Activated naive CD4-positive, alpha-beta T cell treated with anti-CD3 and anti-CD28 coated beads for 36 hours (primary cell): ENCODE measurements at places on chromosomes 6 and 20.

DNA sequence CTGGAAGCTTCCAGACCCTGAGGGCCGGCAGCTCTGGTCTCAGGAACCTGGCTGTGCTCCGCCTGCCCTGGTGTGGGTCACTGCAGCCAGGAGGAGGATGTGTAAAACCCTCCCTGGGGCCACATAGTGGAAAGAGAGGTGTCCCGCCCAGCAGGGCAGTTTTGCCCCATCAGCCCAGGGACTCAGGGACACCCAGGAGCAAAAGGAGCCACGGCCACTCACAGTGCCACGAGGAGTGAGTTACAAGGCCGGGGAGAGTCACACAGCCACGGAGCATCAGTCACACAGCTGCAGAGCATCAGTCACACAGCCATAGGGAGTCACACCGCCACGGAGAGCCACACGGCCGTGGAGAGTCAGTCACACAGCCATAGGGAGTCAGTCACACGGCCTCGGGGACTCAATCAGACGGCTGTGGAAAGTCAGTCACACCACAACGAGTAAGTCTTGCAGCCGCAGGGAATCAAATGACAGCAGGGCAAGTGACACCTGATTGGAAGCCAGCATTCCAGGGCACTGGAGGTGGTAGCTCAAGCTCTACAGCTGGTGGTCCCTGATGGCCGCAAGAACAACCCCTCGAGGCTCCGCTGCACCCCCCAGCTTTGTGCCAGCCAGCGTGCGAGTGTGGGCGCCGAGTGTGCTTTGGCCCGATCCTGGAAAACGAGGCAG, 60.9 kb downstream of the DLL1 start:
- H3K27me3 ChIP-seq: no peaks in the 10 kb centered on the region
- no peak overlapping the region for H3K4me3 ChIP-seq
- no peak for DNase-seq
- no peaks in the 10 kb centered on the region for H3K4me1 ChIP-seq
- H3K27ac ChIP-seq: no peak overlapping the region

DNA sequence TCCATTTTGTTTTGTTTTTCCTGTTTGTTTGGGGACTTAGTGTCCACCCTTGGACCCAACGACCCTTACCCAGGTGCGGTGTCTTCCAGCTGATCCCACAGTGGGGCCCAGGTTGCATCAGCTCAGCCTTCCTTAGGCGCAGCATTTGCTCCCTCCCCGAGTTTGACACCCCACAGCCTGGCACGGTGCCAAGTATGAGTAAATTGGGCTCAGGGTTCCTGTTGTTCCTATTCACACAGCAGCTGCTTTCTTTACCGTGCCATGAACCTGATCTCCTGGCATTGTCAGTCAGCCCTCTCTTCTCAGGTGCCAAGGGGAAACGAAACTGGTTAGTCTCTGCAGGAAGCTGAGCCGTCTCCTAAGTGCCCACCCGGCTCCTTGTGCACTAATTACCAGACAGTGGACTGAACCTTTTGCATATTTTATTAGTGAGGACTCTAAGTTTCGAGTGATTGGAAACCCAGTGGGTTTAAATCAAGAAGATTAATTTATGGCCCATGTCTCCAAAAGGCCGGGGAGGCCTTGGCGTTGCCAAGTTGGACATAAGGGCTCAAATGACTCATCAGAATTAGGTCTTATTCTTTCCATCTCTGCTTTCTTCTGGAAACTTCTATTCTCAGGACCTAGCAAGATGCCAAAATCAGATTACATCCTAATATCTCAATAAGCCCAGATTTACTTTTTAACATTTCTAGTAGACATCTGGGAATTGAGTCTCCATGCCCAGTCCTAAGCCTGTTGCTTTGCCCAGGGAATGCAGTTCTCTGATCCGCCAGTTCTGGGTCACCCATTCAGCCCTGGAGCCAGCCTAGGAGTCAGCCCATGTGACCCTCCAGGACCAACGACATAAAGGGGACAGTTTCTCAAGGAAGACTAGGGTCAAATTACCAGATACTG, 68.8 kb downstream of the TSHZ2 start:
- H3K4me1 ChIP-seq: peaks cover 38% of the 10 kb centered on the region
- H3K27me3 ChIP-seq: no peaks in the 10 kb centered on the region
- peaks cover 27% of the 10 kb centered on the region for H3K36me3 ChIP-seq
- H3K27ac ChIP-seq: no peak overlapping the region
- DNase-seq: peak; percentile 18

DNA sequence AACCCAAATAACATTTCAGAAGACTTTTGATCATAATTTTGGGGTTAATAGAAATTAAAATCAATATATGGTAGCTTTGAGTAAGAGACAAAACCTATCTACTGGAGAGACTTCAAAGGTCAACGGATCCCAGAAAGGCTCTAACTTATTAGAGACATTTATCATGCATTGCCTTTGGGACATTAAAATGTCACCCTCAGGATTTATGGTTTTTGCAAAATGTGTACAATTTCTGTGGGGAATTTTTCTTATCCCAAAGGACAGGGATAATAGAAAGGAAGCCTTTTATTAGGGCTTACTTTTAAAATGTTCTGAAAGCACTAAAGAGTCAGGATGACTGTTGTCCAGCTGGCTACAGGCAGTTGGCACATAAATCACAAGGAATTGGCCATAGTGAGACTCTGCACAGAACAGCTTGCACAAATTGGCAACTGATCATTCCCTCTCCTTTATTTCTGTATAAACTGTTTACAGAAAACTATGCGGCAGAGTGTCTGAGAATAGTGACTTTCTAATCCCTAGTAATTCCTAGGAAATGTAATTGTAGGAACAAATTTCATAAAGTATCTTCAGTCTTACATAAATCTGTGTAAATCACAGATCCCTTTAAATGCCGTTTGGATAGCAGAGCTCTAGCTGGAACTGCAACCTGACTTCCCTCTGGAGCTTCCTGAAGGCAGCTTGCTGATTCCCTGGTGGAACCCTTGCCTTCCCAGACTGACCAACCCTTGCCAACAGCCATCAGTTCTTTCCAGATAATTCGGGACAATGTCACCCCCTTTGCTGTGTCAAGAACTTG, 201.1 kb upstream of the PREP start:
- H3K27me3 ChIP-seq: peaks cover 12% of the 10 kb centered on the region
- no peak for DNase-seq
- H3K36me3 ChIP-seq: no peaks in the 10 kb centered on the region
- H3K4me3 ChIP-seq: no peak overlapping the region

DNA sequence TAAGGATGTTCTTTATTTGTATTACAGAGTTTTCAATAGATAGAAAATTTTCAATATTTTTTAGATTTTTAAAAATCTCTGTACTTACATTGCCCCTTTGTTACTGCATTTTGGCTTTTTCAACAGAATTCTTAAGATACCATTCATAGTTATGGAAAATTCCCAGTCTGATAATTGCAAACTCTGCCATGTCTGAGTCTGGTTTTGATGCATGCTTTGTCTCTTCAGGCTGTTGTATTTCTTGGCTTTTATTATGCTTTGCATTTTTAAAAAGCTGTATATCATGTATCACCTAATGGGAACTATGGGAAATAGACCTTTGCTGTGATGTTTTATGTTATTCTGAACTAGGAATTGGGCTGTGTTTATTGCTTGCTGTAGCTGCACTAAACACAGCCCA, 898.9 kb upstream of the ADGRB3 start:
- no peaks in the 10 kb centered on the region for H3K27me3 ChIP-seq
- H3K36me3 ChIP-seq: no peaks in the 10 kb centered on the region
- H3K27ac ChIP-seq: no peak overlapping the region

DNA sequence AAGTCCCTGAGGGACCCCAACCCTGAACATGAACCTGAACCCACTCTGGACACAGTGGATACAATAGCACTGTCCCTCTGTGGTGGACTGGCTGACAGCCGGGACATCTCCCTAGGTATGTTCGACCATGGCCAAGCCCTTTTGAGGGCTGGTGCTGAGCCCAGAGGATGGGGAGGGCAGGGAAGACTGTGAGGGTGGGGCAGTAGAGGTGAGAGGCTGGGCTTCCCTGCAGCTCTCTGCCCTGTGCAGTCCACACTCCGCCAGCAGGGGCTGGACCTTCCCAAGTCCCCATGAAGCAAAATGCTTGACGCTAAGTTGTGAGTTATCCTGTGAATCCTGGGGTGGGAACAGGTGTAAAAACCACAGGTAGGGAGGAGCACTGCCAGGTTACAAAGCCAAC, 11.5 kb downstream of the LPIN3 start:
- no peak for DNase-seq
- no peaks in the 10 kb centered on the region for H3K27me3 ChIP-seq

GRCh38 chr6:13395272-13396237, 67.2 kb upstream of the TBC1D7 start:
- no peaks in the 10 kb centered on the region for H3K36me3 ChIP-seq
- no peak overlapping the region for H3K27ac ChIP-seq
- no peaks in the 10 kb centered on the region for H3K27me3 ChIP-seq
- peaks cover 6% of the 10 kb centered on the region for H3K4me1 ChIP-seq
- H3K4me3 ChIP-seq: no peak overlapping the region

DNA sequence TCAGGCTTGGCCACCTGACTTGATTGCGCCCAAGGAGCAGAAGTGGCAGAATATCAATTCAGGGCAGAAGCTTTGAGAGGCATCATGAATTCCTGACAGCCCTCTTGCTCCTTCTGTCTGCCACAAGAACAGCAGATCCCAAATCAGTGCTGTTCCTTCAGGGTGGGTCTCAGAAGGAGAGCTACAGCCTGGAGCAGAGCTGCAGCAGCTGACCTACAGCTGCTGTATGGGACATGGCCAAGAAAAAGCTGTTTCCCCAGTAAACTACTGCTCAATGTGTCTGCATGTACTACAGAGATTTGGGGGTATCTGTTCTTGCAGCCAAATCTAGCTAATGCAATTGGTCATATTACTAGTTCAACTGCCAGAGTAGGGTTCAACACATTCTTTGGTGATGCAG, 69.0 kb downstream of the SLC22A3 start:
- no peak overlapping the region for H3K4me3 ChIP-seq
- no peak for DNase-seq
- H3K27ac ChIP-seq: no peak overlapping the region
- peaks cover 24% of the 10 kb centered on the region for H3K27me3 ChIP-seq
- H3K4me1 ChIP-seq: no peaks in the 10 kb centered on the region
- H3K36me3 ChIP-seq: no peaks in the 10 kb centered on the region

DNA sequence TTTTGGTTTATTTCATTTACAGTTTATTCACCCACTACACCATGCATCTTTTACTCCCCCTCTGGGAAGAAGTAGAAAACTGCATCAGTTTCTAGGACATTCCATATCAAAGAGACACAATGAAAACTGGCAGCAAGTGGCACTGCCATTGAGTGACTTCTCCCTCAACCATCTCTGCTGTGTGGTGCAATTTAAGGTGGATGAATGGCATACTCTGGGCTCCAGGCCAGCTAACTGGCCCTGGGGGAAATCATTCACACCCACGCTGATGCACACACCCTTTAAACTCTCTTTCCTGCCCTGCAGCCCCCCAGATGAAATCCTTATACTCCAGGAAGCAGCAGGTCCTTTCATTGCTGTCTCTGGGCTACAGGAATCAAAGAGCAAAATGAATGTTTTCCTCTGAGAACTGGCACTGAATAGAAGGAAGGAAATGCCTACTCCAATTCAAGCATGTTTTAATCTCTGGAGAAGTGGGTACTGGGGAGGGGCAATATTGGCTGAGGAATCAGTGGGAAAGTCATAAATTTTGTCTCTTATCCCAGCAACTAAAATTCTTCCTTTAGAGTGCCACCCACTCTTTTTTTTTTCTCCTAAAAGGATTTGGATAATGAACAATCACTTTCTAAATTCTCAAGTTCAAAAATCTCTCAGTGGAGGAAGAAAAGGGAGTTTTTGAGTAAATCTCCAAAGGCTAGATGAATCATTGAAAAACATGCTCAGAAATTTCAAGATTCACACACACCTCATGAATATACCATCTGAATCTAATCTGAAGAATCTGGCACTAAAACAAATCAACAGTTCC, 16.9 kb upstream of the RFPL4B start:
- H3K27ac ChIP-seq: no peak overlapping the region
- H3K4me3 ChIP-seq: no peak overlapping the region
- no peaks in the 10 kb centered on the region for H3K4me1 ChIP-seq
- H3K27me3 ChIP-seq: peaks cover 11% of the 10 kb centered on the region
- H3K36me3 ChIP-seq: no peaks in the 10 kb centered on the region
- no peak for DNase-seq

GRCh38 chr20:15619816-15620215, 953.4 kb downstream of the KIF16B start:
- no peak overlapping the region for H3K27ac ChIP-seq
- H3K4me1 ChIP-seq: no peaks in the 10 kb centered on the region
- H3K27me3 ChIP-seq: no peaks in the 10 kb centered on the region
- H3K4me3 ChIP-seq: no peak overlapping the region

DNA sequence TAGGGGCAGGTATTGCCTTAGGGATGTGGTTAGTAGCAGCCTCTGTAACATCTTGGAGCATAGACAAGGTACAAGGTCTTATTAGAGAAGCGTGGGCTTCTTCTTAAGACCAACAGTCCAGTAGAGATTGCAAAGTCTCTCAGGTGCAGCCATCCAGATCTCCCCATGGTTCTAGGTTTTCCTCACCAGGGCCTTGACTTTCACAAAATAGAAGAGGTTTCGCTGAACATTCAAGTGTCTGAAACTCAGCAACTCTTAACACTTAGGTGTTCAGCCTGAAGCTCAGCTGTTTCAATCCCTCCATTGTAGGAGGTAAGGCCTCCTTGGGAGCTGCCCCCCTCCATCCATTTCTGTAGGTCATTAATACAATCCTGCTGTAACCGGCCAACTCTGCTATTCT, 44.4 kb downstream of the GOPC start:
- no peak for DNase-seq
- H3K27me3 ChIP-seq: peaks cover 2% of the 10 kb centered on the region
- no peaks in the 10 kb centered on the region for H3K36me3 ChIP-seq
- H3K4me1 ChIP-seq: no peaks in the 10 kb centered on the region
- H3K4me3 ChIP-seq: no peak overlapping the region

- H3K27ac ChIP-seq: no peak overlapping the region
- H3K4me1 ChIP-seq: peaks cover 7% of the 10 kb centered on the region
- H3K4me3 ChIP-seq: no peak overlapping the region
- no peaks in the 10 kb centered on the region for H3K27me3 ChIP-seq
These were observed 19.9 kb downstream of the TREML4 start for GRCh38 chr6:41247882-41248705.

DNA sequence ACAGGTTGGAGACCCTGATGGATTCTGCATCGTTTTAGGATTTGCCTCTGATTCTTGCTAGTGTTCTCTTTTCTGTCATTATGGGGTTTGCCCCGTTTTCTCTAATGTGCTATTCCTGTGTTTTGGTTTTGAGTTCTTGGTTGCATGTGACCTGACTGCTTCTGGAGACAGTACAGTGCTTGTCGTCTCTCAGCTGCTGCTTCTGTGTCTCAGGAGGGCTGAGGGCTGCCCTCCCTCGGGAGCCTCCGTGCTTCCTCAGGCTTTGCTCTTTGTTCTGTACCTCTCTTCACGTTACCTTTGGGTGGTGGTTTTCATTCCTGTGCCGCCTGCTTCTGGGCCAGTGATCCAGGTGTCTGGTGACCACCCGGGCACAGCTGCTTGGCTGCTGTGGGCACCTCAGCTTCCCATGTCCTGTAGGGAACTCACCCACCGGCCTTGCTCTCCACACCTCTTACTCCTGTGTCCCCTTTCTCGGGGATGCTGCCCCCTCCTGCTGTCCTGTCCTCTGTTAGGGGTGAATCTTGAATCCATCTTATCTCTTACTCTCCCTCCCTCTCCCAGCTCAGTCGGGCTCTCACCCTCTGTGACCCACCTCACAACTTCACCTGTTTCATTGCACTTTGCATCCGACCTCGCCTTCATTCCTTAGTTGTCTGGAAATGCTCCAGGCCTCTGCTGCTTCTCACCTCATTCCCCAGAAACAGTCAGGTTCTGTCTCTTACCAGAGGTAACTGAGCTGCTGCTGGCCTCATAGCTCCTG, 33.2 kb downstream of the PANK2 start:
- peak overlapping the region; percentile 52 for H3K27ac ChIP-seq
- no peak for DNase-seq
- peaks cover 23% of the 10 kb centered on the region for H3K36me3 ChIP-seq
- H3K27me3 ChIP-seq: no peaks in the 10 kb centered on the region
- H3K4me3 ChIP-seq: no peak overlapping the region

- H3K27me3 ChIP-seq: no peaks in the 10 kb centered on the region
- H3K36me3 ChIP-seq: peaks cover 11% of the 10 kb centered on the region
These were observed 41.4 kb downstream of the NOL4L start for GRCh38 chr20:32543570-32544259.
